AML-193 (cell line): ENCODE measurements at places on chromosomes 5 and 9.

DNA sequence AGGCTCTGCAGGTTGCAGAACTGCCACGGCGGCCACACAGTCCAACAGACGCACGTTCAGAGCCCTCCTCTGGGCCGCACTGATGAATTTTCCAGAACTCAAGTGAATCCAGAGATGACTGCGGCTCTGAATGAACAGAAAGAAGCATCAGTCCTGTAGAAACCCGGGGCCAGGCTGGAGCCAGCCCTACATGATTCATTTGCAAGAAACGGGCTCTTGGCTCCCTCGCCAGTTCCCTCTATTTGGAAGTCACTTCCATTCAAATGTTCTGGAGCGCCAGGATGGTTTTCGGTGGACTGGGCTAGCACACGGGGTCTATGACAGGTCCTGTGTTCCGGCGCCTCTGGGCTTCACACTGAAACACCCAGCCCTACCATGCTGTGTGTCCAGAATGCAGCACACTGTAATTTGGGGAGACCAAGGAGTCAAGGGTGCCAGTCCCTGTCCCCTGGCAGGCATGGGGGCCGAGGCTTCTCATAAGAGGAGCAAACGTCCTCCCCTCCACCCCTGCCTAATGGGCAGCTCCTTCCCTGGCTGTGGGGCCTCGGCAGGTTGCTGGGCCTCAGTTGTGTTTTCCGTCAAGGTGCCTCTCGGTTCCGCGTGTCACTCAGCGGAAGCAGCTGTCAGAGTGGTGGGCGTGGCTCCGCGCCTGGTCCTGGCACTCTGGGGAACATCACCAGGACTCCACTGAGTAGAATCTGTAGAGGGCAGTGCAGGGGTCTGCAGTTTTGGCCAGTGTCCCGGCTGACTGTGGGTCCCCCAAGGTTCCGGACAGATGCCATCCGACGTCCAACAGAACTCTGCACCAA, 18.1 kb upstream of the COL5A1 start:
- no peak for DNase-seq

- DNase-seq, result peak; percentile 74
Measured at GRCh38 chr9:112069318-112070169, 105.6 kb downstream of the SUSD1 start.

DNA sequence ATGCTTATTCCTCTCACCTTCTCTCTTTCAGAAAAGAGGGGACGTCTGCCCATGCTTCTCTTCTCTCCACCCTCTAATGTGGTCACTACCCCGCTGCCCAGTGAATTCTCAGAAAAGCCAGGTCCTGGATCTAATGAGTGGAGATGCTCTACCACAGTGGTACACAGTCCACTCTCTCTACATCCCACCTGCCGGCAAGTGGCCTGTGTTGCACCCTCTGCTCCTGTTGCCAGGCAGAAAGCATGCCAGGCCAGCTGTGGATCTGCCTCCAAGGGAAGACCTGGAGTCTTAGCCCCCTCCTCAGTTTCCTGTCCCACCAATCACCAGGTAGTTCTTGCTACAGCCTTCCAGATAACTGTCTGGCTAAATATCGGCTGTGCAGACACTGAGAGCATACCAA, 71.2 kb upstream of the SPDL1 start:
- no peak for DNase-seq

DNA sequence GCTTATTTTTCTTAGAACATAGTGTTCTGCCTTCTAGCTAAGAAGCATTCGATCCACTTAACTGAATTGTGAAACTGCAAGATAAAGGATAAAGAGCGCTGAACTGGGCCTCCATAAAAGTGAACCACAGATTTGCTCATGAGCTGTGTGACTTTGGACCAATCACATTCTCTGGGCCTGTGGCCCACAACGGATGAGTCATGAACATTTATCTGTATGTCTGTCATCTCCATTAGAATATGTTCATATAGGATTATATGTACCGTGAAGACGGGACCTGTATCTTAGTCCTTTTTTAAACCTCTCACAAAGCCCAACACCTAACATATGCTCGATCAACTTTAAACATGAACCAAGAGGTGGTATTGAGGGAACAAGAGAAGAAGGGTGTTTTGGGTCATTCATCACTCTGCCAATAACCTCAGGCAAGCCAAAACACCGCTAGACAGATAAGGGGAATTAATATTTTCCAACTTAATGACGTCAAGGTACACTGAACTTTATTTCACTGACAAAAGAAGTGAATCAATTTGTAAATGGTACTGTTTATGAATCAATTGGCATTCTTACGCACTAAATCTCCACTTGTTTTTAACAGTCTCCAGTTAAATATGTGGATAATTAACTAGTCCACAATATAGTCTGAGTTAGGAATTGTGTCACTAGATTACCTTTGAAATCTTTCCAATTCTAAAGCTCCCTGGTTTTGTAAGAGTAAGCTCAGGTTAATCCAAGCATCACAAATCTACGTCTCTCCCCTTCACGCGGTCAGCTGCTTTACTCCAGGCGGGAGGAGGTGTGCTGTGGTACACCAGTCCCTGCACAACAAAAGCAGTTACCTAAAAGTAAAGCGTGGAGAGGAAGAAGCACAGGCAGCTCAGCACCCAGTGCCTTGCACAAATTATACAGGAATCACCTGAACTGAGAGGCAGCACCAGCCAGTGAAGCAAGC, 1.6 kb downstream of the TMEM245 start:
- peak; percentile 26 for DNase-seq

- DNase-seq, result no peak
Measured at GRCh38 chr5:43420241-43420640, 8.1 kb upstream of the CCL28 start.

- no peak for DNase-seq
Measured at GRCh38 chr5:143772621-143773020, 39.3 kb upstream of the HMHB1 start.

GRCh38 chr9:81741103-81741502, 51.8 kb upstream of the TLE1 start:
- no peak for DNase-seq

DNA sequence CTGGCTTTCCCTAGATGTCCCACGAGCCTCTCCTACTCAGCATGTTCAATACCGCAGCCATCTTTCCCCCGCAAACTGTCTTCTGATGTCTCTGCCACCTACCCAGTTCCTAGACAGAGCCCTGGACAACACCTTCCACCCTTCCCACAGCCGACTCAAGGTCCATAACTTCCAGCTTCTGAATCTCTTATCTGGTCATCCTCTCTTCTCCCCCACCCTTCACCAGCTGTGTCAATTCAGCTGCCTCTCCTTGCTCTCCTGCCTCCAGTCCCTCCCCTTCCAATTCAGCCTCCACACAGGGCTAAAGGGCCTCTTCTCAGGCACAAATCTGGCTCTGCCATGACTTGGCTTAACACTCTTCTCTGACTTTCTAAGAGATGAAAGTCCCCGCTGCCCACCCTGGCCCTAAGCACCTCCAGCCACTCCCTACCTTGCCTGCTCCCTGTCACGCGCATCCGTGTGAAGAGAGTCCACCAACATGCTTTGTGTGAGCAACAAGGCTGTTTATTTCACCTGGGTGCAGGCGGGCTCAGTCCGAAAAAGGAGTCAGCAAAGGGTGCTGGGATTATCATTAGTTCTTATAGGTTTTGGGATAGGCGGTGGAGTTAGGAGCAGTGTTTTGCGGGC, 25.2 kb downstream of the AQP7 start:
- DNase-seq, result no peak

GRCh38 chr5:66810151-66810550, 214.0 kb downstream of the MAST4 start:
- DNase-seq, result no peak

- DNase-seq, result no peak
Measured at GRCh38 chr5:150323092-150323491, 20.4 kb upstream of the ARSI start.
